ENCODE measurements at places on chromosomes 1 and 21.

DNA sequence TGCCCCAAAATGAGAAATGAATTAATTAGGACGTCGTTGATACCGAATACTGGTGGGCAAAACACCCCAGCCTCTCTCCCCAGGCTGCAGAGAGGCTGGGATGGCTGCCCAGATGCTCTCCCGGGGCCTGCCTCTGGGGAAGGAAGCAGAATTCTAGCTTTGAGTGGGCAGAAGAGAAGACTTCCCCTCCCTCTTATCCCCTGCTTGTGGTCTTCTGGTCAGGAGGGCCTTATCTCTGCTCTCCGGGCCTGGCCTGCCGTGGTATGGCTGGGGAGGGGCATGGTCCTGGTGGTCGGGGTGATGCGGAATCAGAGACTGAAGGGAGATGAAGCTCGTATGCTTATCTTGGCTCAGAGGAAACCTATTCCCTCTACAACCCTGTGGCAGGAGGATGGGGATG lies 9.8 kb upstream of the CSF3R start:
- DNase-seq: no peak

- no peak for DNase-seq
These were observed 40.5 kb upstream of the FHAD1 start for GRCh38 chr1:15206418-15207030.

DNA sequence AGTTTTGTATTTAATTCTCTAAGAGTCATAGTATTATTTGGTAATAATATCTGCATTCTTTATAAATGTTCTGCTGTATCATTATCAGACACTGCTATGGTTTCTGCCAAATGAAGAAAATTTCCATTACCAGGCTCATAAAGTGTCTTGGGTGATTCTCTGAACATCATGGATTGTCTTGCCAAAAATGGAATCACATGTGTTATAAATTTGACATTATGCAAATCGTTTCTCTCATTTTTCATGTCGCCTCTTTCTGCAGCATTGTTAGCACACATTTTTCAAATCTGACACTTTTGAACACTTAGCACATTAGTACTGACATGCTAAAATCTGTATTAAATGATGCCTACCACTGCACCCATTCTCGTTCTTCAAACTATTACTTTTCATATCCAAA lies 74.2 kb upstream of the NEK7 start:
- no peak for DNase-seq

- no peak for DNase-seq
These were observed 42.0 kb downstream of the GLIS1 start for GRCh38 chr1:53696990-53697389.

DNA sequence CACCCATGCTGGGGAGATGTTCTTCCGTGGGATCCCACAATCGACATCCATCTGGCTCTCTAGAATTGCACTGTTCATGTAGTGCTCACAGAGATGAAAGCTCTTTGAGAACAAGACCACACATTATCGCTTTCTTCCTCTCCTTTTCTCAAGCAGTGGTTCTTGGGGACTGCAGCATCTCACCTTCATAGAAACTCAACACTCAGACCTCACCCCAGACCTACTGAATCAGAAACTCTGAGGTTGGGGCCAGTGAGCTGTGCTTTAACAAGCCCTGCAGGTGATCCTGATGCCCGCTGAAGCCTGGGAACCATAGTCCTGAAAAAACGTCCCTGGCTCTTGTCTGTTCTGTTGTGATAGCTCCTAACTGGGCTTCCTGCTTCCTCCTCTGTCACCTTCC lies 251.3 kb upstream of the FGGY start:
- DNase-seq: no peak

DNA sequence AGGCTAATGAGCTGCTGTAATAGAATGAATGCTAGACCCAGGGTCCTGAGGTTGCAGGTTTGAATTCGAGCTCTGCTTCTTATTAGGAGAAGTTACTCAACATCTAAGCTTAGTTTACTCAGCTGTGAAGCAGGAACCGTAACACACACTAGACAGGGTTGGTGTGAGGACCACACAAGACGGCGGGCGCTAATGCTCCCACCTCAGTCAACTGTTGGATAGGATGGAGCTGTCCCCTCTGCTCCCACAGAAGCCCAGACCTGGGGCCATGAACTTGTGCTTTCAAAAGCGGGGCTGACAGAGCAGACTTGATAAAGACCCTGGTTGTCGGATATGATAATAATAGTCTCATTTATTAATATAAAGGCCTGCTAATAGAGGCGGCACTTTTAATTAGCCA lies 98.4 kb upstream of the CD34 start:
- DNase-seq: no peak

DNA sequence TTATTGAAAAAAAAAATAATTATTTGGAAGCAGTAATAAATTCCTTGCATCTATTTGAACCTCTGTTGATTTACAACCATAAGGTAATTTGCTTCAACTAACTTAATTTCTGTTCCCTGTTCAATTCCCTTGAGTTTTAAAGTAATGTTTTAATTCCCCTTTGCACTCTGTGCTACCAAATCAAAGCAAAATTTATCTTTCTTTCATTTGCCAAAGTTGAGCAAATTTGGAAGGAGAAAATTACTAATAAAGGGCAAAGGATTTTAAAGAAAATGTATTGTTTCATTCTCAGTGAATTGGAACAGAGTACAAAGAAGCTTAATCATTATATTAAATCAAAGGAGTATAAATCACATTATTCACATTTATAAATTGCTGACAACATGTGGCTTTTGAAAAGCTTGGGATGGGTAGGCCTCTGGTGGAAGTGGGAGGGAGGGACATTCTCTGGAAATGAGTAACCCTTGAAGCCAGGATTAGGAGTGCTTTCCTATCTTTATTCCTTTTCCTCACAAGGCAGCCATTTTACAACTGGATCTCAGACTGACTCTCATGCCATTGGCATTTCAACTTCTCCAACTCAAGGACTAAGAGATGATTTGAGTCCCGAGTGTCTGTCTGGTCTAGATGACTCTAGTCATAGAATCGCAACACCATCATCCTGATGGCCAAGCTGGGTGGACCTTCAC lies 331.6 kb upstream of the DUSP10 start:
- no peak for DNase-seq

- DNase-seq: no peak
These were observed 65.3 kb upstream of the PPP2R5A start for GRCh38 chr1:212219679-212220463.

- DNase-seq: peak; percentile 84
These were observed at the start of the genes PPCS and ZMYND12 for GRCh38 chr1:42456010-42456753. PPCS (plus strand) TSS chr1:42456543; CDS start chr1:42456566, 23 bp downstream. ZMYND12 (minus strand) TSS chr1:42456022; CDS start chr1:42455997, 25 bp downstream.

DNA sequence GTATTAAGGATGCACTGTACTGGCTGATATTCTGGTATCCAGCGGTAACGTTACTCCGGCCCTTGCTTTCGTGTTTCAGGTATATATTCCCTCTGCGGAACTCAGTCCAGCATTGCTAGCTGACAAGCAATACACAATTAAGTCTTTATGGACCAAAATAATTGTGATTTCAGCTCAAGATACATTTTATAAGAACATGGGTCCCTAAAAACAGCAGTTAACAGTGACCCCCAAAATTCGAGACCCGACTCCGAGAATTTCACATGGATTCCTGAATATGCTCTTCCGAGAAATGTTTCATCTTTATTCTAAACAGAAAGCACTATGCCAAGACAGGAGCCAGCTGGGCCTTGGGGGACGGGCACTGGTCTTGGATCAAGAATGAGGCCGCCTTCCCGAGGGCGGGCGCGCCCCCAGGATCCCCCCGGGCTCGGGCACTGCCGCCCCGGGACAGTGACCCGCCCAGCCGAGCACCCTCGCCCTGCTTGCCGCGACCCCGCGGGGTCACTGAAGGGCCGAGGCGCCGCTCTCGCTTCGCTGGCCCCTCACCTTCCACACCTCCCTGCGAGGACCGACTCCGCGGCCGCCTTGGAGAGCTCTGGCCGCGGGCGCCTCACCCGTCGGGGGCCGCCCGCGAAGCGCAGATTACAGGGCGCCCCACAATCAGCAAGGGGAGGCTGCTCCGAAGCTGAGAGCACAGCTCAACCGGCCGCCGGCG lies 610 bp downstream of the SCYL3 start:
- DNase-seq: no peak

- DNase-seq: no peak
These were observed 202.6 kb downstream of the APP start for GRCh38 chr21:25967901-25968438.

GRCh38 chr1:97898948-97899347 lies 21.9 kb downstream of the DPYD start:
- DNase-seq: no peak

GRCh38 chr21:42565206-42565810 lies 51.7 kb downstream of the SLC37A1 start:
- no peak for DNase-seq

DNA sequence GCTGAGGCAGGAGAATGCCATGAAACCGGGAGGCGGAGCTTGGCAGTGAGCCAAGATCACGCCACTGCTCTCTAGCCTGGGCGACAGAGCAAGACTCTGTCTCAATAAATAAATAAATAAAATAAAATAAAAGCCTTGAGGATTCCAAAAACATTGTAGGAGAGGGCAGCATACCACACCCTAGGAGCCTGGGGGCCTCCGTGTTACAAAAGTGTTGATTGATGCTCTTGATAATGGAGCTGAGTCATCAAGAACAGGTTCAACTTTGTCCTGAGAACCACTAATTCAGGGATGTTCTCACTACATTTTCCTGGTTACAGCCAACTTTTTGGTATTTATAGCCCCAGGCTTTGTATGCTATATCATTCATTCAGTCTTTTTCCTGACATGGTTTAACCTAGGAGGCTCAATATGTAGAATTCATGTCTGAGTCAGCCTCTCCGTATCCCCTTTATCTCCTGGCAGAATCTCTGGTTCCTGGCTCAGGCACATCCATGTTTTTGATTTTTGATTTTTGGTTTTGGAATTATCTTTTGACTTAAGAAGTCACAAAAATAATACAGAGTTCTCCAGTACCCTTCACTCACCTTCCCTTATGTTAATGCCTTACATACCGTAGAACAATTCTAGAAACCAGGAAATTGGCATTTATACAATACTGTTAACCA lies 69.4 kb downstream of the LRRC8D start:
- DNase-seq: no peak

DNA sequence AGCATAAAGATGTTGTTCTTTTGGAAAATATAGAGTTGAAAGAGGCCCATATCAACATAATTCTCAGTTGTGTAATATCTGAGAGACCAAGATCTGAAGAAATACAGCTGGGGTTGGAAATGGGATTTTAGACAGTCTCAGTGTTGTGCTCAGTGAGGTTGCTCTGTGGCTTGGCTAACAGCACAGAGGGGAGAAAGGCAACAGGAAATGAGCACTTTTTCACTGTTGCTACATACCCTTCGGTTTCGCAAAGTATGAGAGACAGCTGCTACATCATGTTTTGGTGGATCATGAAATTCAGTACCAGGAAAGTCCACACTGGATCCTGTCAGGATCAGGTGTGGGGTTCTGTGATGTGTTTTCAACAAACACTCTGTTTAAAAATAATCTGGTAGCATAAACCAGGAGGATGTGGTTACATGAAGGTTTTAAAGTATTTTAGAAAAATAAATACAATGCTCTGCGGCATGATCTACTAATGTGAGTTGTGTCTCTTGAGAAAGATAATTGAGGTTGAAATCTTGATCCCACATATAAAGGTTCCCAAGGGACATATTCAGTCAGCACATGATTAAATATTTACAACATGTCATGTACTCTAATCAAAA lies 7.0 kb upstream of the GPR88 start:
- no peak for DNase-seq

- DNase-seq: no peak
These were observed 11.2 kb upstream of the CACYBP start for GRCh38 chr1:174988539-174988938.

DNA sequence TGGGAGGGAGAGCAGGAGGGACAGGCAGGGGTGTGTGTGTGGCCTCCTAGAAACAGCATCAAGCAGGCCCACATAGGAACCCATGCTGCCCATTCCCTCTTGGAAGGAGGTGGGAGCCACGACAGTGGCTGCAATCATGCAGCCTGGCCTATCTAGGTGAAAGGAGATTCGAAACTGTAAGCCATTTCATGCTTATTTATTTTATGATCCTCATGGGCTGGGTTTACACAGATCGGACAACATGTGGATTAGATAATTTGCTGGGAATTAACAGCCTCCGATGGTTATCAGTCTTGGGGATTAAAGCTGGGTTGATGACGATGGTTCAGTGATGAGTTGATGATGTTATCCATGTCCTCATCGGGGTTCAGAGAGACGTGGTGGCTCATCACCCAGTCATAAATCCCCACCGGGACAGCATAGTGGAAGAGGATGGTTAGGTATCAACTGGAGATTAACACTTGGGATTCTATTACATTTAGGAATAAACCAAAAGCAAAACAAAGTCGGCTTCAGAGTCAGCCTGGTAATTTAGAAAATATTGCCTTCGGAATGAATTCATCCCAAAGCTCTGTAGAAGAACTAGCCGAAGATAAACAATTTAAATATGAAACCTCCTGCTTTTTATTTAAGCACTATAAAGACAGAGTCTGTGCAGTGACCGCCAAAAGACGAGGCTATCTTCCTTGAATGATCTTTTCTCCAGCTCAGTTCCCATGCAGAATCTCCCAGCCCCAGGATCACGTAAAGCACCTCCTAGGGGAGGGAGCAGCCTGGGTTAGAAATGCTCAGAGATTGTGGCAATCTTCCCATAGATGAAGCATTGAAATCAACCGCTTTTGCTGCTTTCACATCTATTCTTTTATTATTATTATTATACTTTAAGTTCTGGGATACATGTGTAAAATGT lies 252.8 kb downstream of the FOXD2 start:
- no peak for DNase-seq

- DNase-seq: no peak
These were observed 262.9 kb upstream of the SNX7 start for GRCh38 chr1:98398649-98399048.

DNA sequence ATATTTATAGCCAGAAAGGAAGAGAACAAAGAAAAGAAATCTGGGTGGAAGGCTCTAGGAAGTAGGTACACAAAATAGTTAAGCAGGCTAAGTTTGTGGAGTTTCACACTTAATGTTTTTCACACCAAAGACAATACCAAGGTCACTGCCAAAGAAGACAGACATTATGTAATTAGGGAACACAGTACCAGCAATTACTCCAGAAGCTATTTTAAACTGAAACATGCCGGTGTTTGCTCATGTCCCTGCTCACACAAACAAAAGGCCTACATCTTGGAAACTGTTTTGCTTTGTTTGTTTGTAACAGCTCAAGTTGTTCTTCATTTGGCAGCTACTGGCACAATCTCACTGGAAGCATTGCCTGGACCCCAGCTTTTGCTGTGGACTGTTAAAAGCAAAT lies 88.5 kb upstream of the DAB1 start:
- no peak for DNase-seq

DNA sequence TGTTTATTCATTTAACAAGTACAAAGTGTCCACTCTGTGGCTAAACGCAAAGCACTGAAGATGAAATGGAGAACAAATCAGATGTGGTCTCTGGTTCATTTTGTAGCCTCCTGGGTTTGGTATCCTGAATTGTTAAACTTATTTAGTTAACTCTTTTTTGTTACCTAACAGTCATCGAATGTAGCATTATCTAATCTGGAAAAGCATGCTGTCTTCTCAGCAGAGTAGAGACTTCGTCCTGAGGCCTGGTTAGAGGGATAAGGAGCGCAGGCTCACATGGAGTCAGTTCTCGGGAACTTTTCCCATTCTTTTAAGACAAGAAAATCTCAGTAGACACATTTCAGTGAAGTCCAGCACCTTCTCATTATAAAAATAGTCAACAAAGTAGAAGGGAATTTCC lies 33.1 kb upstream of the SH3D21 start:
- no peak for DNase-seq

GRCh38 chr21:15517394-15517793 lies 212.4 kb upstream of the USP25 start:
- DNase-seq: no peak

Data from activated CD4-positive, CD25-positive, alpha-beta regulatory T cell (primary cell).